ENCODE measurements at places on chromosomes 1 and 21.

DNA sequence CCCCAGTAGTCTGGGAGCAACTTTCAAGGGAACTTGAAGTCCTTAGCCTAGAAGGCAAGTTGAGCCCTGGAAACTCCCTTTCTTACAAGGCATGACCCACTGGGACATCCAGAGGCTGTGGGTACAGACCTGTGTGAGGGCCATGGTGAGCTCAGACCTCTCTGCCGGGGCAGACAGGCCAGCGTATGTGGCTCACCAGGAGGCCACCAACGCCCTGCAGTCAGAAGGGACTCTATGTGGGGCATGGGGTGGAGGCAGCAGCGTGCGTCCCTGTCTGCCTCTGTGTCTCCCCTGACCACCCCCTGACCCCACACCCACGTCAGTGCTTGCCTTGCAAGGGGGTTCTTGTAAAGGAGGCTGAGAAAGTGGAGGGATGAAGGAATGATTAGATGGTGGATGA lies 10.8 kb downstream of the COQ8A start:
- DNase-seq = no peak

- no peak for DNase-seq
Measured at GRCh38 chr1:166166329-166166697, 488 bp downstream of the FAM78B start.

DNA sequence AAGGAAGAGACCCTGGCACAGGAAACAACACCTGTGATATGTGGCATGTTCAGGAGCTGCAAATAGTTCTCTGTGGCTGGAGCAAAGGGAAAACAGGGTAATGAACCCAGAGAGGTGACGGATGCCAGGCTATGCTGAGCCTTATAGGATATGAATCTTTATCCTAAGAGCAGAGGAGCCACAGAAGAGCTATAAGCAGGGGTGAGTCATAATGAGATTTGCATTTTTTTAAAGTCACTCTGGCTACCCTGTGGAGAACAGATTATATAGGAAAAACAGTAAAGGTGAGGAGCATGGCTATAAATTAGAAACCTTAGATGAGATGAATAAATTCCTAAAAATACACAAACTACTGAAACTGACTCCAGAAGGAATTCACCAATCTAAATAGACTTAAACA lies 12.8 kb upstream of the MPL start:
- DNase-seq = no peak

DNA sequence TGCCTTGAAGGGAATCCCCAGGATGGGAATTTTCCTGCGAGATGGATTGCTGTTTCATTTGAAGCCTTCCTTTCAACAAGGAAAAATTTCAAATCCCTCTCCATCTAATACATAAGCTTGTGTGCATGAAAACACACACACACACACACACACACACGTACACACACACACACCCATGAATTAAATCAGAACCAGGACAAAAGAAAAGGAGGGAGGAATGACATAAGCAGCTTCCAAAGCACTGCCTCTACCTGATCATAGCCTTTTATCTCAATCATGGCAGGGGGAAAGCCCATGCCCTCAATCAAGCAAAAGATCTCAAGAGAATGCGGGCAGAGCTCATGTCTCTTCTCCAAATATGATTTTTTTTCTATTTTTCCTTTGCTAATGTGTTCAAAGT lies 139.7 kb downstream of the SLC44A5 start:
- DNase-seq = no peak

- DNase-seq = no peak
Measured at GRCh38 chr1:109826930-109827349, 63.2 kb upstream of the EPS8L3 start.

DNA sequence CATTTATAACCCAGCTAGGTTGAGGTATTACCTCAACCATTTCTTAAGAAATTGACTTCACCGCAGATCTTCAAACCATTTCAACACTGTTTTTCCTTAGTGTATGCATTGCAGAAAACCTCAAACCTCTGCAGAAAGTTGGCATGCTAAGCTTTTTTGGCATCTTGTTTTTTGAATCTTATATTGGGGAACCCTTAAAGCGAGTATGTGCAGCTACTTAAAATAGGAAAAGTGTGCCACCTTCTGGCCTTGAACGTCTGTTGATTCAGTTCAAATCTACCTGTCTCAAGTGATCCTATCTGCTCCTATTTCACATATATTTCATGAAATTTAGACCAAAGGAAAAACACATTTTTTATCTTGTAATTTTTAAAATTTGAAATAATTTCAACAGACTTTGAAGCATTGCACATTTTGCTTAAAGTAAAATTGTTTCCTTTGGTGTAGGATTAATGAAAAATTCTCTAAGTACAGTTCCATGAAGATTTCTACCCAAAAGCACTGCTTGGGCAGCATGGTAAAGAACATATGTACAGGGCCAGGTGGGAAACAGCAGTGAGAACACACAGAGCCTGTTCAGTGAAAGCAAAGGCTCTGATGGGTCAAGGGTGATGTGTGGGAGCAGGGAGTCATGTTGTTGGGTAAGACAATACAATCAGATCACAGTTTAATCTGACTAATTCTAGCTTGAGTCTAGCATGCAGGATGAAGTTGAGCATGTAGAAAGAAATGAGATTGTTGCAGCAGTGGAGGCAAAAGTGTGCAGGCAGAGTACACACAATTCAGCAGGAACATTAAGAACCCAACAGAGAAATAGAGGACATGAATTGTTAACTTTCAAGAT lies 17.2 kb downstream of the HENMT1 start:
- no peak for DNase-seq

DNA sequence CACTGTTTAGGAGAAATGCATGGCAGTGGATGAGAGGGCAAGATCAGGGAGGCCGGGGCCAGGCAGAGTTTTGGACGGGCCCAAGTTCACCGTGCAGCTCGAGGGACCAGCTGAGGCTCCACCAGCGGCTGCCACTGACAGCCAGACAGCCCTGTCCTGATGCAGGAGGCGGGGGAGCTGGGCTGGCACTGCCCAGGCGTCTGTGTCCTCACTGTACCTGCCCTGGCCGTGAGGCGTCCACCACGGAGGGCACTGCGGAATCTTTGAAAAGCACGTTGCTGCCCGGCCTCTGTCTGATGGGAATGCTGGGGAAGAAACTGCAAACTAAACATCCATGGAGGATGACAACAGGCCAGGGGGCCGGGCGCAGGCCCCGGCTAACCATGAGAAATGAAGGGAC lies 35.5 kb downstream of the VPS26C start:
- DNase-seq = no peak

- no peak for DNase-seq
Measured at GRCh38 chr21:31977816-31978215, 105.0 kb downstream of the HUNK start.

DNA sequence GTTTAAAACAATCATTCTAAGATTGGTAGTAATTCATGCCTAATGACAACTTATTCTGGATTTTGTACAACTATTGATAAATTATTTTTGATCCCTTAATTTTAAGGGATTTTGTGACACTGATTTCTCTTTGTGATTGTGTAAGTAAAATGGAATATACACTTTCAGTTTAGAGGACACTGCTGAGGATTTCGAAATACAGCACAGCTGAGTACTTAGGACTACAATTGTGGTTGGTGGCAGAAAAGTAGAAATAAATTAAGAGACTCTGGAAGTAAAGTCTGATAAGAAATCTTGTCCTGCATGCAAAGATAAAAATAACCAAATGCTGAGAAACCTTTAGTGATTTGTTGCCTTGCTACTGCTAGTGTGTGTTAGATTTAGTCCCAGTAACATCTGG lies 40.0 kb downstream of the TYW3 start:
- DNase-seq = no peak

DNA sequence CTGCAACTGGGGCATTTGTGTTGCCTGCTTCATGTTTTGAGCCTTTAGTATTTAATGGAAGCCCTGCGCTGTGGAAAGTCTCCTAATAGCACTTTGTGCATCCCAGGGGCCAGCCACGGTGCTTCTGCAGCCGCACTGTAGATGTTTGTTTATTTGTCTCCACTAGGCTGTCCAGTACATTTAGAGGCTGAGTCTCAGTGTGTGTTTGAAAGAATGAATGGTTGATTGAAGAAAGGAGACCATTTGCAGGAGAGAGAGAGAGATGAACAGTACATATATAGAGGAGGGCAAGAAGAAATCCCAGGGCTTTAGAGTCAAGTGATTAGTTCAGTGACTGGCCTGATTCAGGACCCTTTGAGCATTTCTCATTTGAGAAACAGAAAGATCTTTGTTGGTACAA lies 33.9 kb downstream of the MPZL1 start:
- no peak for DNase-seq

DNA sequence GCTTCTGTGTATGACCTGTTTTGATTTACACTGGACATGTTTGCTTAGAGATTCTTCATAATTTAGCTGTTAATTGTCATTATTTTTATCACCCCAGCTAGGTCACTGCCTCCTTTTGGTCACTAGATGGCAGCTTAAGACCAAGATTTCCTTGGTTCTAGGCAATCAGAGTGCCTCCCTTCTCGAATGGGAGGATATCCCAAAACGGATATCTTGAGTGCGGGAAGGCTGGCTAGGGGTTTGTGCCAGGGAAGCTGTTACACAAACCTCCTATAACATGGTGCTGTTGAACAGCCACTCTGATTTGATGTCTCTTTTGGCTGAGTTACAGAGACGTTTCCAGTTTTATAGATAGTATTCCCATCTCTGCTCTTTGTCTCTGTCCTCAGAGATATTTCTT lies 283.5 kb downstream of the S1PR1 start:
- no peak for DNase-seq
